ENCODE measurements at places on chromosomes 3 and 15.
A peak's percentile ranks its signal among the peaks of the same experiment; 100 is the strongest.

GRCh38 chr3:181727341-181728032, 15.8 kb downstream of the SOX2 start:
- no peak for DNase-seq

- DNase-seq = peak; percentile 57
Observed at GRCh38 chr3:126287536-126288241, 69.5 kb downstream of the KLF15 start.

DNA sequence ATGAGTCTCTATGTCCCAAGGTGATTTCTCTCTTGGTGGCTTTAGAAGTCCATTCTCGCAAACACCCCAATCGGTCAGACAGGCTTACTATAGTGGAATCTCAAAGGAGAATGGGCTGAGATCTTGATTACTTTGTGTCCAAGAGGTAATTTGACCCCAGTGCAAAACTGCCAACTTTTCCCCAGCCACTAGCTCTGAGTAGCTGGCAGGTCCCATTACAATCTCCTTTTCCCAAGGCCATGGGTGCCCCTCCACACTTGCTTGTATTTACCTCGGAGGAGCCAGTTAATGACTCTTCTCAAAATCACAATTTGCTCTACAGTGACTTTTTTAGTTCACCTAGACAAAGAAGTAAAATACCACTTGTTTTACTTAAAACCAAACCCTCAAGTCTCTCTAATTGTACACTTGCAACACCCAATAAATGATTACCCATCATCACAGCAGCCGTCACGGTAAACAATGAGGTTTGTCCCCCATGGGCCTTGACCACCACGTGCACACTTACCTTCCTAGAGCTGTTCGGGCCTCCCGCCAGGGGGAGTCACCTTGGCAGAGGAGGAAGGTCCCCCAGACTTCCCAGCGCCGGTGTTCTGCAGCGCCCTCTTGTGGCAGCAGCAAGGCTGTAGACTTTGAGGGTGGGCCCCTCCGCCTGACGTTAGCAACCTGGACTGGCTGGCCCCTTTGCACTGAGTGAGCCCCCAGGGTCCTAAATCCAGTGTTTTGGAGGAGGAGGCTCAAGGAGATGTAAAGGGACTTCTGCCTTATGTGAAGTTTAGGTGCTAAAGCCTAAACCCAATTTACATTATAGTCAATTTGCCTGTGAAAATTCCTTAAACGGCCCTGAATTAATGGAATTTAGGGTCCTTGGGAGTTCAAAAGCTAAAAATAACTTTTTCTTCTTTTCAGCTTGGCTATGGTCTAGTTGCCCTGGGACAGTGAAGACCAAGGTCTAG, 18.7 kb upstream of the HDAC11 start:
- DNase-seq = peak; percentile 78

- no peak for DNase-seq
Observed at GRCh38 chr3:36842275-36842674, 77.9 kb upstream of the DCLK3 start.

GRCh38 chr3:43765521-43765971, 74.8 kb downstream of the ABHD5 start:
- DNase-seq = peak; percentile 28

GRCh38 chr3:24311881-24312280, 182.8 kb downstream of the THRB start:
- DNase-seq = no peak

DNA sequence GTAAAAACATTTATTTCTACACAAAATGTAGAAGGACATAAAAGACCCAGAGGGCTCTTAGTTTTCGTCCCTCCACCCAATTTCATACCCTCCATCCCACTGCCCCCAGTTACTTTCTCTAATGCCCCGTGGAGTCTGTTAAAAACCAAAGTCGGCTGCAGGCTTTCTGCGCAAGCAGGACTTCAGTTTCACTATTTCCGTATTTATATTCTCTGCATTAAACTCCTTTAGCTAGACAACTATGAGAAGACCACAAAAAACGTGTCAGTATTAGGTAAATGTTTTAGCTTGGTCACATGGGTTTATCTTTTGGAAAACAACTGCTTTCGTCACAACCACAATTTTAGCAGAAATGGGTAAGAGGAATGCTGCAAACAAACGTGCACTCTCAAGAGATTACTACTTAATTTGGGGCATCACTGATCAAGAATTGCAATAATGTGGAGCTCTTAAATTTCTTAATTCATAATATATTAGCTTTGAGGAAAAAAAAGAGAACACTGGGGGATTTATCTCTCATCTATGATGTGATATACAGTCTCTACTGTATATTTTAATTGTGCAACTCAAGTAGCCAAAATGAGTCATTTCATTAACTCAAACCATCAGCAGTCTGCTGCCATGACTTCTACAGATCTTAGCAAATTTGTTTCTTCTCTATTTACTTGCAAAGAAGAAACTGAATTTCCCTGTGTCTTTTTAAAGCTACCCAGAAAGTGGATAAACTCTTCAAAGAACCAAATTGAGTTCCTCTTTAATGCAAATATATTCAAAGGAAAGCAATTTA, 740 bp upstream of the NSMCE3 start:
- no peak for DNase-seq

DNA sequence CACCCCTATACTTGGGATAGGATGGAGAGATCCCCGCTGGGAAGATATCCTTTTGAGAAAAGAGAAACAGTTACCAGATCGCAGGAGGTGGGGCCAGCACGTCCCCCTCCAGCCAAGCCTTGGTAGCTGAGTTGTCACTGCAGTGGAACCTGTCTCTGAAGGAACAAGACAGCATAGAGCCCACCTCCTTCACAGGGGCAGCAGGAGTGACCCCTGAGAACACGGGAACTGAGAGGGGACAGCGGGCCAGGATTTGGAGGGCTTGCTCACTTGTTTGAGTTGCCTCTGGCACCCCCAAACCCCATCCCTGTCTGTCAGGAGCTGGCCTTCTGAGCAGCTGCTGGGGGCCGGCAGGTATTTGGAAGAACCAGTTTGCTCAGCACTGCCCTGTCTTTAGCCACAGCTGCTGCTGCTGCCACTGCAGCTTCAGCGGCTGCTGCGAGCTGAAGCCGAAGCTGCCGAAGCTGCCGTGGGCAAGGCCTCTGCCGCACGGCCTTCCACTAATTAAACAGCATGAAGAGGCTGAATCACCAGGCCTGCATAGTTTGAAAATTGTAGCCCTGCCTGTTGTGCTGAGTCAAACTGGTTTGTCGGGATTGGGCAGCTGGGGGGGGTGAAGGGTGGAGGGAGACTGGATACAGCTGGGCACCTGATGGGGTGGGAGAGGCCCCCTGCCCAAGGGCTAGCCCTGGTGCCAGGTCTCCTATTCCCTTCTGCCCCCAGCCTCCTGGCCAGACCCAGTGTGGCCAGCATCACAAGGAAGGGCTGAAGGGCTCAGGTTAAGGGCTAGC, 4.0 kb downstream of the EPHB3 start:
- peak; percentile 16 for DNase-seq

DNA sequence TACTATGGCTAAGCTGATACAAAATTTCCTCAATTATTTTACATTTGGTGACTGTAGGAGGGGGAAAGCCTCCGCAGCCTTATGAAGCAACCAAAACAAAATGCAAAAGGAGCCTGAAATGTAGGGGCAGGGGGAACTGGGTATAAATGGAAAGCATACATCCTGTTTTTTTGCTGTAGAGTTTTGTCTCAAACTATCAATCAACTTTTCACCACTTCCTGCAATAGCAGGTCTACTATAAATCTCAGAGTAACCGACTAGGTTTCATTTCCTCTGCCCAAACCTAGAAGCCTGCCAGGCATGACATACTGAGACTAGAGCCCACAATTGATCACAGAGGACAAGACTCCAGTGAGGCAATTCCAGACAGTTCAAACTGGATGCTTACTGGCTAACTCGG, 91.3 kb downstream of the SHQ1 start:
- DNase-seq = no peak

GRCh38 chr3:88617283-88617682, 467.5 kb downstream of the C3orf38 start:
- DNase-seq = no peak

DNA sequence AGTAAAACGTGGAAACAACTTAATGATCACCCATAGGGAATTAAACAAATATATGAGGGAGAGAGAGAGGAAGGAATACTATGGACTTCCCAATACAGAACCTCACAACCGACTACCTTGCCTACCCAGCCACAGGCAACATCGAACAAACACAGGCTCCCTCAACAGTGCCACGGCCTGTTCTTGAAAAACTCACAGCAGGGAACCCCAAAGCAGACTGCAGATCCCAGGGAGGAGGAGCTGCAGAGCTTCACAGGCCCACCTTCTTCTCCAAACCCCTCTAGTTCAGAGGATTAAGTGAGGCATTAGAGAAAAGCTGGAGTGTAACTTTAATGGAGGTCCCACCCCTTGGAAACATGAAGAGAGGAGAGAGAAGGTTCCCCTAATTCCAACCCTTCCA, 110.2 kb downstream of the ST8SIA2 start:
- DNase-seq = no peak

DNA sequence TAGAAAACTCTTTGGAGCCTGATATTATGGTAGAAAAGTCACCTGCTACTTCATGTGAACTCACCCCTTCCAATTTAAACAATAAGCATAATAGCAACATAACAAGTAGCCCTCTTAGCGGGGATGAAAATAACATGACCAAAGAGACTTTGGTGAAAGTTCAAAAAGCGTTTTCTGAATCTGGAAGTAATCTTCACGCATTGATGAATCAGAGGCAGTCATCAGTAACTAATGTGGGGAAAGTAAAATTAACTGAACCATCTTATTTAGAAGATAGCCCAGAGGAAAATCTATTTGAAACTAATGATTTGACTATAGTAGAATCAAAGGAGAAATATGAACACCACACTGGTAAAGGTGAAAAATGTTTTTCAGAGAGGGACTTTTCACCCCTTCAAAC, 5.1 kb upstream of the SCG5 start:
- DNase-seq = no peak

- no peak for DNase-seq
Observed at GRCh38 chr15:60009124-60009960, 5.2 kb downstream of the FOXB1 start.

- no peak for DNase-seq
Observed at GRCh38 chr3:12859840-12860239, 18.5 kb upstream of the RPL32 start.

GRCh38 chr3:172321035-172321434, 127.2 kb downstream of the GHSR start:
- DNase-seq = no peak

GRCh38 chr3:193134856-193135255, 106.2 kb upstream of the PLAAT1 start:
- peak; percentile 38 for DNase-seq

DNA sequence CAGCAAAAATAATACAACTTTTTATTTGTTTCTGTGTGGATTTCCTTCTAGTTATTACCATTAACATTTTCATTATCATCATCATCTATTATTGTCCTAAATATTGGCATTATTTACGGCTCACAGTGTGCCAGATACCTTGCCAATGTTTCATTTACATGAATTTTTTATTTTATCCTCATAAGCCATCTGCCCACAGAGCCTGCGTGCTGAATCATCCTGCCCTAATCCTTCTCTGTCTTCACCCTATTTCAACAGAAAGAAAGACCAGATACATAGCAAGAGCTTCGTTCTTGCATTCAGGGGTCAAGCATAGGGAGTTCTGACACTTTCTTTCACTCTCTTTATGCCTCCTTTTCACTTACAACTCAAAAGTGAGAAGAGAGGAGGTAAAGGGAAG, 82.0 kb downstream of the KCNMB2 start:
- no peak for DNase-seq

GRCh38 chr3:44561076-44561475, 6.1 kb downstream of the ZKSCAN7 start:
- DNase-seq = no peak

GRCh38 chr3:139954146-139954860, 19.3 kb downstream of the CLSTN2 start:
- DNase-seq = no peak

DNA sequence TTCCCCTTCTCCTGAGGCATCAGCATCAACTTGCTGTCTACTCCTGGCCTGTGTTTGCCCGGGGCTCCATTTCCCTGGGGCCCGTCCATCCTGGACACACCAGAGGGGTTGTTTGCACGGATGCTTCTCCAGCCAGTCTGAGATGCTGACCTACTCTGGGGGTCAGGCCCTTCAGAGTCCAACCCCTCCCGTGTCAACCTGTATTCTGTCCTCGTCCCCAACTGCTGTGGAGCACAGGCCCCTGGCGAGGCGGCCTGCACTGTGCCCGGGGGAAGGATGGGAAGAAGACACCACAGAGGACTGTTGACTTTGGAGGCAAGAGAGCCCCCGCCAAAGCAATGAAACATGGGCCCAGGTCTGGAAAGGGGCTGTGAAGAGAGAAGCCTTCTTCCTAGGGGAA, 25.8 kb downstream of the ALS2CL start:
- no peak for DNase-seq

DNA sequence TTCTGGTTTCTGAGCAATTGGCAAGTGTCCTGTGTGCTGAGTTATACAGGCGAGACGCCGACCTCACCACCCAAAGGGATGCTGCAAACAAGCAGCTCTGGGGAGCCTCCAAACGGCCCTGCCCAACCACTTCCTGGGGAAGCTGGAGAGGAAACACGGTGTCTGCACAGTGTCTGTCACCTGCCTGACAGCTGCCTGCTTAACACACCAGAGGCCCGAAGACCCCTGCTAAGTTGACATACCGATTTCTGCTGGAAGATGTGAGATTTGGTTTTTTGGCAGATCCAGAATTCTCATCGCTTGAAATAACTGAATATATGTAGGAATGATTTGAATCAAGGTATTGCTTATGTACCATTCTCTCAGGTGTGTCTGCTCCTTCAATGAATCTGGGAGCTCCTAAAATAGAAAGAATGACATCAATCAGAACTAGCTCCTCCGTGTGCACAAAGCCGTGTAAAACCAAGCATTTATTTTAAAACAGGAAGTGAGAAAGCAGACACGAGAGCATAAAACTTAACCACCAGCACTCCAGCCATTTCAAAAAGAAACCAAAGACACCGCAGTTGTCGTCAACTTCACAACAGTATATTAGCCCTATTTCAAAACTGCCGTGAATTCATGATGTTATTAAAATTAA, 27.2 kb downstream of the LRRC2 start:
- DNase-seq = no peak

- no peak for DNase-seq
Observed at GRCh38 chr3:180048840-180049239, 12.1 kb upstream of the PEX5L start.

- no peak for DNase-seq
Observed at GRCh38 chr3:154919226-154919625, 160.9 kb upstream of the MME start.

DNA sequence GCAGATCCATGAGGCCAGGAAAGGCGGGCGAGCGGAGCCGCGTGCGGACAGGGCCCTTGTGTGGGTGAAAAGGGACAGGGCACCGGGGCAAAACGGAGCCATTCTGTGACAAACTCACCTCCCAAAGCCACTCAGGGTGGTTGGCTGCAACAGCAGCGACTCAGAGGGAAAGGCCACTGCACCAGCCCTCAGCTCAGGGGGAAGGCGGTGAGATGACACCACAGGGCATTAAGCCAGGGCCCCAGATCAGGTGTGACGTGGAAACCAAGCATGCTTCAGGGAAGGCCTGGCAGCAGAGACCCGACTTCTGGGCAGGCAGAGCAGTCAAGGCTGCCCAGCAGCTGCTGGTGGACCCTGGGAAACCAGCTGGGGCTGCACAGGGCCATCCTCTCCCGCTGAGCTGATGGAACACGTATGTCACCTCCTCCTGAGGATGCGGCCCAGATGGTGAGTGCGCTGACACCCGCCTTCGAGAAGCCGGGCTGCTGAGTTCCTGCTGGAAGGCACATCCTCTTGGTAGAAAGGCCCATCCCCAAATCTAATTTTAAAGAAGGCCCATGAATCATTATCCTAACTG, 82.3 kb downstream of the CHSY1 start:
- no peak for DNase-seq

GRCh38 chr15:39248204-39248603, 332.7 kb upstream of the THBS1 start:
- DNase-seq = no peak

- DNase-seq = no peak
Observed at GRCh38 chr3:138230525-138230924, 43.4 kb downstream of the ARMC8 start.
